Esophagus squamous epithelium (tissue), 5 donors: ENCODE measurements at places on chromosomes 4 and X. TPM values are rescaled to one million over a fixed set of nuclear protein-coding genes. Genes with fewer than 3 reads are reported as not detected.

The WAS gene
- total RNA-seq = 1.2 TPM

The NXF2 gene
- not detected for total RNA-seq

The USP17L29 gene
- not detected for total RNA-seq

The ANAPC4 gene
- 27.0 TPM for total RNA-seq

The KIAA0232 gene
- 40.1 TPM for total RNA-seq

The NPY1R gene
- total RNA-seq = 1.1 TPM

The FGA gene
- total RNA-seq = not detected

The MAGEA3 gene
- not detected for total RNA-seq

The BEND2 gene
- not detected for total RNA-seq

The GAGE1 gene
- total RNA-seq = not detected

The NAP1L3 gene
- 0.13 TPM for total RNA-seq
